ENCODE measurements at places on chromosomes 4 and X. TPM values are rescaled to one million over a fixed set of nuclear protein-coding genes. Genes with fewer than 3 reads are reported as not detected.

DNA sequence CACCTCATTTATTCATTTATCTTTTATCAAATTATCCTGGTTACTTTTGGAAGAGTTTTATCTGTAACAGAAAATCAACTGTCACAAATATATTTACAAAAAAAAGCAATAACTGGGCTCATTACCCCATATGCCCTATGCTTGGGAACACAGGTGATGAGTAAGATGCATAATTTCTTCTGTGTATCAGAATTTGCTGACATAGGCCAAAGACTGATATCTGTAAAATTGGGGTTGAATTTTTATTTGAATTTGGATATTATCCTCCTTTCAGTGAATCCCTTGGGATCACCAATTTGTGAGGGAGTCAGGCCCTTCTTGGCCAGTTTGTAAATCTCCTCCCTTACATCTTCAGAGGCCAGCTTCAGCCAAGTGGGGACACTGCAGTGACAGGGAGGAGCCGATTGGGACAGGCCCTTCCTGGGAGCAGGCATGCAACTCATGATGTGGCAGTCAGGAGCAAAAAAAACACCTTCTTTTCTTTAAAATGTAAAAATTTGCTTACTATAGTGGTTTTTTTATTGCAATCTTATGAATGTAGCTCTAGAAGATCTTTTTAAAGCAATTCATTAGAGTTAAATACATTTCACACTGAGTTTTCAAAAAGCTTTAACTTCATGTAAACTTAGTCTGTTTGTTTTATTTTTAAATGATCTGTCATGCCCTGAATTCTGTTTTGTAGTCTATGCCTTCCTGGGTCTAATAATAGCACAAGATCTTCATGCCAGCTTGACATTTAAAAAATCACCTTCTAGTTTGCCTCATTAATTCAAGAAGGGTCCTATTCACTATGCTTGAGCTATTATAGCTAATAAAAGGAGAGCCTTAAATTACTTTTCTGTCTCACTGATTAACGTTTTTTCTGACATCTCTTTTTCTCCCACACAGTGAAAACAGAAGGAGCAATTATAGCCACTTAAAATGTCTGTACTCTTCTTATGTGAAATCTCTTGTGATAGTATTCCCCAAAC is 136.6 kb upstream of the SPRY1 start:
- H3K4me3 ChIP-seq: no peak overlapping the region
- H3K27ac ChIP-seq: no peak overlapping the region
- H3K4me1 ChIP-seq: no peaks in the 10 kb centered on the region
- no peaks in the 10 kb centered on the region for H3K27me3 ChIP-seq

- no peak for DNase-seq
- no peaks in the 10 kb centered on the region for H3K27me3 ChIP-seq
- no peak overlapping the region for H3K4me3 ChIP-seq
- no peaks in the 10 kb centered on the region for H3K4me1 ChIP-seq
Measured at GRCh38 chr4:88130544-88131305, 27.7 kb downstream of the ABCG2 start.

GRCh38 chr4:105022811-105023667 is 123.6 kb upstream of the TET2 start:
- no peak overlapping the region for H3K4me3 ChIP-seq
- H3K4me1 ChIP-seq: no peaks in the 10 kb centered on the region
- no peak overlapping the region for H3K27ac ChIP-seq
- no peaks in the 10 kb centered on the region for H3K27me3 ChIP-seq
- DNase-seq: no peak
- no peaks in the 10 kb centered on the region for H3K36me3 ChIP-seq

GRCh38 chrX:150094996-150095395 is 156.7 kb upstream of the EOLA2 start:
- no peaks in the 10 kb centered on the region for H3K36me3 ChIP-seq
- no peak for DNase-seq
- no peak overlapping the region for H3K27ac ChIP-seq
- no peak overlapping the region for H3K4me3 ChIP-seq
- no peaks in the 10 kb centered on the region for H3K27me3 ChIP-seq

- H3K27me3 ChIP-seq: no peaks in the 10 kb centered on the region
- no peaks in the 10 kb centered on the region for H3K4me1 ChIP-seq
- DNase-seq: no peak
- H3K27ac ChIP-seq: no peak overlapping the region
- no peak overlapping the region for H3K4me3 ChIP-seq
Measured at GRCh38 chr4:25297528-25298242, 14.9 kb upstream of the ZCCHC4 start.

The SOWAHB gene
- polyA plus RNA-seq: not detected

The RGS12 gene
- polyA plus RNA-seq: 3.0 TPM

The HSD17B10 gene
- polyA plus RNA-seq: 151 TPM

The MAGEA2B gene
- not detected for polyA plus RNA-seq

All from CD8-positive, alpha-beta memory T cell (primary cell).